ENCODE measurements at places on chromosomes 7 and 10.

GRCh38 chr10:69461243-69462025, 10.2 kb downstream of the TSPAN15 start:
- DNase-seq, result no peak

- no peak for DNase-seq
These were observed 328.5 kb downstream of the GFRA1 start for GRCh38 chr10:115944538-115944937.

- DNase-seq, result no peak
These were observed 2.8 kb downstream of the TAS2R41 start for GRCh38 chr7:143480501-143480900.

DNA sequence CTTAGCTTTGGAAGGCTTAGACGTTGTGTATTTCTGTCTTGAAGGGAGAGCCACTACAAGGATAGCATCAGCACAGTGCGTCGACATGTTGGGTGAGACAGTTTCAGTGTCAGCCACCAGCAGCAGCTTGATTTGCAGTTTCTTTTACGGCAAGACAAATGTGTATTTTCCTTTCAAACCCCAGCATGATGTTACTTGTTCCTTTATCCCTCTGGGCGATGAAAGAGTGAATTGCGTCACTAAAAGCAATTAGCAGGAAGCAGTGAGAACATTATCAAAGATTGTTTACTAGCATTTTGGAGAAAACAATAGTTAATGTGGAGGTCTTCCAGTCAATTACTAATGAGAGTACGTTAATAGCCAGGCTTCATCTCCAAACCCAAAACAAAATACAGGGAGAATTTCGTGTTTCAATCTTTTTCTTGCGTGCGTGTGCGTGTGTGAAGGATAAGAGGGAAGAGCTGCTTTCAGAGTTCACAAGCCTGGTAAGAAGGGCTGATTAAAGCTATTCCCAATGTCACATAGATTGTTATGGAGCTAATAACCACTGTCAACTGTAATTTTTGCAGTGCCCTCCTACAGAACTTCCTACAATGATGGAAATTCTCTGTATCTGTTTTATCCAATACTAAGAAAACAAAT, 157.1 kb upstream of the AOAH start:
- no peak for DNase-seq

- no peak for DNase-seq
These were observed 34.7 kb upstream of the ARID5B start for GRCh38 chr10:61866700-61867368.

- DNase-seq, result no peak
These were observed 225.2 kb downstream of the MAD1L1 start for GRCh38 chr7:2007551-2007950.

DNA sequence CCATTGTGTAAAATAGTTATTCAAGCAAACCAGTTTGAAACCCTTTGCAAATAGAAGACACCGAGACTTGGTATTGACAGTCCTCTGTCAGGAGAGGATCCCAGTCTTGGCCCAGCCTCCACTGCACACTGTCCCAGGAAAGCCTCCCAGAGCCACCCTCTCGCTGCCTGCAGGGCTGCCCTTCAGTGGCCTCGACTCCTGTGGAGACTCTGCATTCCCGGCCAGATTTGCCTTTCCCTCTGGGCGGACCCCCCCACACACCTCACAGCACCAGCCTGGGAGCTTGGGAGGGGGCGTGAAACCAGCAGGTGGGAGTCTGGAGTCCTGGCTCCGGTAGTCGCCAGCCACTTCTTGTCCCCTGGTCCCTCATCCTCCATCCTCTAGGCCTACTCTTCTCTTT, 48.7 kb downstream of the GRK5 start:
- DNase-seq, result no peak

- DNase-seq, result no peak
These were observed 7.6 kb upstream of the GRID2IP start for GRCh38 chr7:6558837-6559236.

- DNase-seq, result no peak
These were observed 203.2 kb upstream of the PHYHIPL start for GRCh38 chr10:58973235-58973595.

DNA sequence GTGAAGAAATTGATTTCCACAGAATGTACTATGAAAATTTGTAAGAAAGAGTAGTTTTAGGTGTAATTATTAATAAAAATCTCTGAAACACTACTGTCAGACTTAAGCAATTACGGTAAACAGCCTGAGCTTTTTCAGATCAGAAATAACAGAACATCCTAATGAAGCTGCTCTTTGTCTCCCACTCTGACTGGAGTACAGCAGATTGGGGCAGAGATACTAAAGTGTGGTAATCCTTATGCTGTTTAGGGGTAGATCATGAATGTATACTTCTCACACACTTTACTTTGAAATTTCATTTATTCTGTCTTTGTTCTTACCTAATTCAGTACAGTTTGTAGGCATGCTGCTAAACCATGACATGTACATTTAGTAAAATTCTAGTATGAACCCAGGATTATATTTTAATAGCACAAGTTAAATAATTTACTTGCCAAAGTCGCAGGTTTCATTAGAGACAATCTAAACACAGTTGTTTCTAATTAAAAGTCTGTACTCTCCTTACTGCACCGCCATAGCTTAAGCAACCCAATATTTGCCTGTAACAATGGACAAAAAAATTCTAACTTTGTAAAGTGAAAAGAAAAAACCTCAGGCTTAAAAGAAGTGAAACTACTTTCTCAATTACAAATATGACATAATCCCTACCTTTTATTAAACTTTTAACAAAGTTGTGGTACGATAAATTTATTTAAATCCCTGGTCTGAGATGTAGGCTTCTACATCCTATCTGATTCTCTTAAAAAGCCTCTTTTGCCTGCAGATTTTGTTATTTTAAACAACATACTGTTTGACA, 88.8 kb downstream of the KMT2E start:
- DNase-seq, result no peak

DNA sequence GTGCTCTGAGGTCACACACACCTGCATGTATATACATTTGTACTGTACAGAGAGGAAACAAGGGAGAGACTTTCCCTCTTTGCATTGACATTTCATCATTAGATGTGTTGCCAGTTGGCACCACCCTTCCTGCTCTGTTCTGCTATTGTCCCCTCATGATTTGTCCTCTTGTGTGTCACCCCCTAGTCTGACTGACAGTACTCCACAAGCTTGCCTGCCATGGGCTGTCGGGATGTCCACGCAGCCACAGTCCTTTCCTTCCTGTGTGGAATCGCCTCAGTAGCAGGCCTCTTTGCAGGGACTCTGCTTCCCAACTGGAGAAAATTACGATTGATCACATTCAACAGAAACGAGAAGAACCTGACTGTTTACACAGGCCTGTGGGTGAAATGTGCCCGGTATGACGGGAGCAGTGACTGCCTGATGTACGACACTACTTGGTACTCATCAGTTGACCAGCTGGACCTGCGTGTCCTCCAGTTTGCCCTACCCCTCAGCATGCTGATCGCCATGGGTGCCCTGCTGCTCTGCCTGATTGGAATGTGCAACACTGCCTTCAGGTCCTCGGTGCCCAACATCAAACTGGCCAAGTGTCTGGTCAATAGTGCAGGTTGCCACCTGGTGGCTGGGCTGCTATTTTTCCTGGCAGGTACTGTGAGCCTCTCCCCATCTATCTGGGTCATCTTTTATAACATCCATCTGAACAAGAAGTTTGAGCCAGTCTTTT, 9.4 kb downstream of the CLDN12 start:
- DNase-seq, result peak; percentile 4

GRCh38 chr10:82492647-82493046, 617.7 kb downstream of the NRG3 start:
- DNase-seq, result no peak

DNA sequence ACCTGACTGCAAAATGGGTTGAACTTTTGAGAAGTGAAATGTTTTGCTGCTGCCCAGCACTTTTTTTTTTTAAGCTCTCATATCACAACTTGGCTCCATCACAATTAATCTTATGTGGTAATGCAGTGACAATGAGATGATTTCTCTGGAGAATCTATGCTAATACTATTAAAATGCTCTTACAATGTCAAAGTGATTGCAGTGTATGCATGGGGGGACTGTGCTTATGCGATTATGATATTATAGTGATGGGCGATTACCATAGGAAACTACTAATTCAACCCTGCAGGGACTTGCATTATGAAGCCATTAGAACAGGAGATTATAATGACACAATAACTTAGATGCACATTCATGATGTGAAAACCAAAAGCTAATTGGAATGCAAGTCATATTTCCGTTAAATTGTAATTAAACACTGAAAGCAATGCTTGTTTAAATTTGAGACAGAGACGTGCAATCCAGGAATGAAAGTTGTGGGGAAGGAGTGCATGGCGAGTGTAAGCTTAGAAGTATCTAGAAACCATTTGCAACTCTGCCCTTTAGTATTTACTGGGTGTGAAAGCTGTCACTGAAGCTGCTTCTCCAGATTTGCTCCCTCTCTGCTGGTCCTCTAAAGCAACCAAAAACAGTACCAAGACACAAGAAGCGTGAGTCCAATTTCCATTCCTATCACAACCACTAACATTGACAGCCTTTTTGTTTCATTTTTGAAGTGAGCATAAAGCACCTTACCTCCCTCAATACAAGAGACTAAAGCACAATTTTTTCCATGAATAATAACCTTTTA, 21.6 kb downstream of the PTER start:
- no peak for DNase-seq

GRCh38 chr10:18140957-18141845, 977 bp downstream of the CACNB2 start:
- no peak for DNase-seq

DNA sequence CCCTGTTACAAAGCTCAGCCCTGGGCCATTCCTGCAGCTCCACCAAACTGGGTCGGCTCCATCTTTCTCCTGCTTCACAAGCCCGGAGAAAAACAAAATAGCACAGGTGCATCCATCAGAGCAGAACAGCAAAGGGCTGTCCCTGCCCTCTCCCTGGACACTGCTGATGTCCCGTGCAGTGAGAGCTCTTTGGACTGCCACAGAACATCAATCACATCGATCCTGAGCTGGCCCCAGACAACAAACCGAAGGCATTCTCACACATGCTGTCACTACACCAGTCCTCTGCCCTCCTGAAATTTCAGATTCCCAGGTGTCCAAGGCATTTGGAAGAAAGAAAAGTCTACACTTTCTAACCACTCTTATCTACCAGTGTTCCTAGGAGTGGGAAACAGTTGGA, 427.1 kb upstream of the ZMIZ1 start:
- DNase-seq, result no peak

DNA sequence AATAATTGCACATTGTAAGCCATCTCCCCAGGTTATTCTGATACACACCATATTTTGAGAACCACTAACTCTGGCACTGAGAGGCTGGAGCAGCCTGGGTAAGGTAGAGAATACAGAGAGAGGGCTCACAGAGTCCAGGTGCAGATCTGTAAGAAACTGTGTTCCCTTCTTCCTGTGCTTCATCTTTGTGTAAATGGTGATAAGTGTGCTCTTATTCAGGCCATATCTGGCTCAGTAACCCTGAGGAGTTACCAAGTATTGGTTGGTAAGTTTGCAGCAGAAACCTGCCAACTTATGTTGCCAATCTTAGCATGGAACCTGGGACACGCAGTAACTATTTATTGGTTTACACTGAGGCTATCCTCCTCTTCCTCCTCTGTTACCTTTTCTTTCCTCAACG, 16.2 kb upstream of the ICA1 start:
- no peak for DNase-seq

GRCh38 chr10:7559386-7559785, 107.4 kb downstream of the ITIH5 start:
- DNase-seq, result no peak

DNA sequence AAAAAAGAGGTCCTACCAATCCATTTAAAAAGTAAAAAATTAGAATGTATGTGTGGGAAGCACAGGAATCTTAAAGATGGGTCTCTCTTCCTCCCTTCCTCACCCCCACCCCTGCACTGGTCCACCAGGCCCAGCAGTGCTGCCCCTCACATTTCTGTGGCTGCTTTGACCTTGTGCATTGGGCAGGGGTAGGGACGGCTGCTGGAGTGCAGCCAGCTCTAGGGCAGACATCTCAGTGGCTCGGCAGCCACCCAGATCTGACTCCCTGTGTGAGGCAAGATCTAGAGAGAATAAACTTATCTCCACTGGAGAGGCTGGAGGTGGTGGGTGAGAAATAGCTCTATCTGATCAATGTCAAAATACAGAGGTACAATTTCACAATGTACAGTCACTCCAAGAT, 6.7 kb downstream of the FAM180A start:
- DNase-seq, result no peak

DNA sequence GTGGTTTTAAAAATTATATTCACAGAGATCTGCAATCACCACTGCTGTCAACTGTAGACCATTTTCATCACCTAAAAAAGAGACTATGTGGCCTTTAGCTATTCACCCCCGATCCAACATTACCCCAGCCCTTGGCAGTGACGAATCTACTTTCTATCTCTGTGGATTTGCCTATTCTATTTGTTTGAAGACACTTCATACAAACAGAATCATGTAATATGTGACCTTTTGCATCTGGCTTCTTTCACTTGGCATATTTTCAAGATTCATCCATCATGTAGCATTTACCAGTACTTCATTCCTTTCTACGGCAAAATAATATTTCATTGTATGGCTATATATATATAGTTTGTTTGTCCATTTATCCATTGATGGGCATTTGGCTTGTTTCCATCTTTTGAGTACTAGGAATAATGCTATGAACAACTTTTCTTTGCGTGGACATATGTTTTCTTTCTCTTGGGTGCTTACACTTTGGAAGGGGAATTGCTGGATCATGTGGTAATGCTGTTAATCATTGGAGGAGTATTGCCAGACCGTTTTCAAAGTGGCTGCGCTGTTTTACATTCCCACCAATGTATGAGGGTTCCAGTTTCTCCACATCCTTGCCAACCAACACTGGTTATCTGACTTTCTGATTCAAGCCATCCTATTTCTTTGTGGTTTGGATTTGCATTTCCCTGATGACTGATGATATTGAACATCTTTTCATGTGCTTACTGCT, 22.3 kb downstream of the ADAMTS14 start:
- no peak for DNase-seq

GRCh38 chr10:84634636-84635035, 306.2 kb downstream of the CCSER2 start:
- DNase-seq, result no peak

GRCh38 chr7:81665236-81665635, 104.6 kb downstream of the HGF start:
- DNase-seq, result no peak

GRCh38 chr7:30934732-30935568, 23.3 kb downstream of the AQP1 start:
- no peak for DNase-seq

GRCh38 chr7:2525658-2526630, 6.4 kb downstream of the LFNG start:
- DNase-seq, result no peak

- no peak for DNase-seq
These were observed 29.3 kb upstream of the HECTD2 start for GRCh38 chr10:91380873-91381256.

- DNase-seq, result no peak
These were observed 1.2 kb downstream of the IGFBP1 start for GRCh38 chr7:45889367-45890067.

- no peak for DNase-seq
These were observed 97.1 kb upstream of the TMEM168 start for GRCh38 chr7:112887337-112887736.

DNA sequence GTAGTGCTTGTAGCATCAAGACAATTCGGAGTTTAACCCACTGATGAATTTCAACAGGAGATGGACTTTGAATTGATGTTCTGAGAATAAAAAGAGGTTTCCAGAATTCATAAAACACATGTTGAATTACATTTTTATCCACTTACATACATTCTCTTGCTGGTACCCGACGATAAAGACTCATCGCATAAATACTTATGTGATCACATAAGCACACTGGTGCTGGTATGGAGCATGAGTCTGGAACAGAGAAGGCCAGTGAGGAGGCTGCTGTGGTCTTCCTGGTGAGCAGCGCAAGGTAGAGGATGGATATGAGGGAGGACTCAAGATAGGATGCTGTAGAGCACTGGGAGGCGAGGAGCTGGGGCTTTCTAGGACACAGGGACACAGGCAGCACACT, 109.0 kb downstream of the RNF216 start:
- DNase-seq, result no peak
